ENCODE measurements at places on chromosomes 1 and 21.
A peak's percentile ranks its signal among the peaks of the same experiment; 100 is the strongest.

DNA sequence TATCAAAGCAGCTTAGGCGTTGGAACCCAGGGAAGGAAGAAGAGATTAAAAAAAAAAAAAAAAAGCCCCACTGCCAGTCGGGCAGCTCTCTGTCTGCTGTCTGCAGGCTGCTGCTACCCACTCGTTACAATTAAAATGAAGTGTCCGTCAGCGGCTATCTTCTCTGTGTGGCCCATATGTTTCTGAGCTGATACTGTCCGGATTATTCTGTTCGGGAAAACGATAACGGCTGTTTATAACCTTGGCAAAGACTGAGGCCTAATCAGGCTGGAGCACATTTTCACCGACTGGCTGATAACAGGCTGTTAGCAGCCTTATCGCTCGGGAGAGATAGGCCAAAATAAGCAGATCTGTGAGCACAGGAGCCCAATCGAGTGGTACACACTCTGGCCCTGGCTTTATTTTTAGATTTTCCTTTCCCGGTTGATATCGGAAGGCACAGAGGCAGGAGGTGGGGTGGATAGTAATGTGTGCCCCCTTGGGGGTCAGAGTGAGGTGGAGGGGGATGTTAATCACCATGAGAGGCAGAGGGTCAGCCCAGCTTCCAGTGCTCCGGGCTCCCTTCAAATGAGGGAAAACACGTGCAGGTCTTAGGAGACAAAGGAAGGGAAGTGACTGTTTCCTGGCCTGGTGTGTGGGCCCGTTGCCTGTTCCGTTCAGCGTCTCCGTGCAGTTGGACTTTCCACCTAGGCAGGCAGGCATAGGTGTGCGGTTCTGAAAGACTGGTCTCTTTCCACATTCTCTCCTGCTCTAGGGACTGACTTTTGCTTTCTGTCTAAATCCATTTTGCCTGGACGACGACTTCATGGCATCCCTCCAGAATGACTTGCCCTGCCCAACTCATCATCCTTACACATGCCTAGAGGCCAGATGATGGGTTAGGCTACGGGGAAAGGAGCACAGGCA, 153.4 kb downstream of the PBX1 start:
- no peak for DNase-seq

GRCh38 chr1:151862604-151863003, 9.1 kb upstream of the THEM5 start:
- no peak for DNase-seq

- DNase-seq = peak; percentile 52
These were observed 1.6 kb downstream of the THEM5 start for GRCh38 chr1:151851886-151852285.

- DNase-seq = no peak
These were observed 14.4 kb downstream of the SLC5A9 start for GRCh38 chr1:48236716-48237470.

DNA sequence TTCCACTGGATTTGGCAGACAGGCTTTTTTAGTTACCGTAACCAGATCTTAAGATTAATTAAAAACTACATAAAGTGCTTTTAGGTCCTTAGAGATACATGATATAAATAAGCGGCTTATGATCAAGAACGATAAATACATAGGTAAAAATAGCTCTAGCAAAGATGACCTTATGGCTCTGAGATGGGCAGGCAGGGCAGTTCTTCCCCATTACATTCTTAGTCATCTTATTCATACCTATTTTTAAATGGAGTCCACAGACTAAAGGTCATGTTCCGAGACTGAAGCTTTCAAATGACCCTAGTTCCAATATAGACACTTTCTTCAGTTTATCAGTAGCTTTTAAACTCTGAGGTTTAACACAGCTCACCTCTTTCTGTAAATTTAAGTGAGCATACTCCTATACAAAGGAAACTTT, 4.3 kb downstream of the MCL1 start:
- no peak for DNase-seq

DNA sequence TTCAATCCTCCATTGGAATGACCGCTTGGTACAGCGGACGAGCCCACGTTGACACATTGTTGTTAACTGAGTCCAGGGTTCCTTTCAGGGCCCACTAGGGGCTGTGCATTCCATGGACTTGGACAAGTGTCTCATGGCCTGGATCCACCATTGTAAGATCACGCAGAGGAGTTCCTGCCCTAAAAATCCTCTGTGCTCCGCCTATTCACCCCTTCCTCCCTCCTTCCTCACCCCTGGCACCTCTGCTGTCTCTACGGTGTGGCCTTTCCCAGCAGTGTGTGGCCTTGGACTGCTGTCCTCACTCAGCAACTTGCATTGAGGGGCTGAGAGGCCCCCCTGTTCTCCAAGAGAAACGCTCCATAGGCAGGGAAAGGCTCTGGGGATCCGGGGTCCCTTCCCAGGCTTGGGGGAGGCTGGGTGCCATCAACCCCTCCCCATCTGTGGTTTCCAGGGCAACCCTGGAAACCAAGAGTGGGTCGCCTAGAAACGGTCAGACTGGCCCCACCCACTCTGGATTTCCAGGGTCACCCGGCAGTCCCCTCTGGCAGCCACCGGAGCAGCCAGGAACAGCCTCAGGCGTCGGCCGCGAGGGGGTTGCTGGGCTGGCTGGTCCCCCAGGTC, 50.9 kb downstream of the MEGF6 start:
- DNase-seq = no peak

DNA sequence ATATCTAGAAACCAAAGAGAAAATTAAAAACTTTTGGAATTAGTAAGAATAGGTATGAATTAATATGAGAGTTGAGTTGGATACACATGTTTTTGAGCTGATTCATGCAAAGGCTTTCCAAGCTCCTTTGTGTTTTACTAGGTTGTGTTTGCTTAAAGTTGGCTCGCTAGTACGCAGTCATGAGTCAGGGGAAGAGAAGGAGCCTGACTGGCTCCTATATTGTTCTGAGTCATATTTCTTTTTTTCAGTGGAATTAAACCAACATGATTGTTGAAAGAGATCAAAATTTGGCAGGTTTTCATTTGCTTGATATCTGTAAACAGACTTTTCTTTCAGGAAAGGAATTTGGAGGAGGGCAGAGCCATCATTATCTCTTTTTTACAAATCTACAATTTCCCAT, 66.7 kb downstream of the MAGI3 start:
- DNase-seq = no peak

- no peak for DNase-seq
These were observed 67.8 kb downstream of the PTPRU start for GRCh38 chr1:29304025-29304684.

DNA sequence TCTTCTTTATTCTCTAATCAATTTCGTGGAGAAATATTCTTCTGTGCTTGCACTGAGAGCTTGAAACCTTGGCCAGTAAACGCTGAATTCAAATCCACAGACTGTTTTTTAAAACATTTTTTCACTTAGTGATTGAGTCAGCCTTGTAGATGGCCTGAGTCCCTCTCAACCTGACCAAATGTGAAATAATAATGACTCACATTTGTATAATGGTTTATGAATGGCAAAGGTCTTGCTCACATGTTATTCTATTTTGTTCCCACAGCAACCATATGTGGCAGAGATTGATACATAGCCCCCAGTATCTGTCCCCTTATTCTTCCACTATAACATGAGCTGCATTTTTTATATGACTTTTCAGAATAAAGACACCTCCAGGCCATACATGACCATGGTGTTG, 47.8 kb upstream of the CCDC190 start:
- no peak for DNase-seq

DNA sequence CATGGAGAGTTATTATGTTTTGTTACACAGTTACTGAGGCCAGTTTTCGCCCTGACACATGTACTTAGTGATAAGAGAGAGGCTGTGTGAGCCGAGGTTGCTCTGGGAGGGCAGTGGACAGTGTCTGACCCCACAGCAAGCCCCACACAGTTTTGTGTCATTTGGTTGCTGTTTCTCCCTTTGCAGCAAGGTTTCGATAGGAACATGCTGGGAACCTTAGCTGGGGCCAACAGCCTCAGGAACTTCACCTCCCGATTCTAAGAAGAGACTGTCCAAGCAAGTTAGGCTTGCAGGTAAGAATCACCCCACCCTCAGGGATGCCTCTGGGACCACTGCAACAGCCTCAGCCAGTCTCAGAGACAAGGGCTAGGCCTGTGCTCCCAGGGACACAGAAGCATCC, 45.3 kb downstream of the PKP1 start:
- no peak for DNase-seq

GRCh38 chr1:210654176-210654981, 325.7 kb downstream of the HHAT start:
- no peak for DNase-seq

- no peak for DNase-seq
These were observed 62.9 kb upstream of the LRRC7 start for GRCh38 chr1:69504730-69505252.

- peak; percentile 87 for DNase-seq
These were observed 22.8 kb downstream of the DHRS3 start for GRCh38 chr1:12594966-12595756.

- DNase-seq = no peak
These were observed 55.6 kb downstream of the SSX2IP start for GRCh38 chr1:84634536-84635205.

DNA sequence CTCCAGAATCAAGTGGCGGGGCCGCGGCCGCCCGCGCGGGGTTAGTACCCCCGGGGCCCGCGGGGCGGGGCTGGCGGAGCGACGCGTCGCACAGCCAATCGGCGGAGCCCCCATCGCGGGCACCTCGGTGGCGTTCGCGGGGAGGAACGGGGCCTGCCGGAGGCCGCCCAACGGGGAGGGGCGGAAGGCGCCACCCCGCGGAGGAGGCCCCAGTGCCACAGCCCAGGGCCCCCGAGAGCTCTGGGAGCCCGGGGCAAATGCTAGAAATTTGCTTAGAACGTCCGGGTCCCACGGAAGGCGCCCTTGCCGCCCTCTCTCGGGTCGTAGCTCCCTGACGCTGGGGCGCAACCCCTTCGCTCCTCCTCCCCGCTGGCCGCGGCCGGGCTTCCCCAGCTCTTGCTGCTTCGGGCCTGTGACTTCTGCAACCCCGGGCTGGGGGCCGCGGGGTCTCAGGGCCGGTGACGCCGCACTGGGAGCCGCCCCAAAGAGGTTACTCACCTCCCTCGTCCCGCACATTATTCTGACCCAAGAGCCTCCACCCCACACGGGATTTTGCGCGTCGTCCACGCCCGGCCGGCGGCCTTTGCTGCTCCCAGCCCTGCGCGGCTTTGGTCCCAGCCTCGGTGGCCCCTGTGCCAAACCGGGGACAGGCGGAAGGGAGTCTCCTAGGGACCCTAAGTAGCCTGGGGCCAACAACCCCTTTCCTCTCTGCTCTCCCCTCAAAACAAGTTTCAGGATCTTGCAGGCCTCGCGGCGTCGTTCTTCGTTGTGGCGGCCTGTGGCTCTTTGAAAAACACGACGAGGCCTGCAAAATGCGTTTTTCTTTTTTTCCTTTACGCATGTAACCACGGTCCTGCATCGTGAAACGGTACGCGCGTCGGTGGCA, at the start of gene RUNX3:
TSS of gene RUNX3 (minus strand) at position 17 of the 886 bp plus-strand sequence. CDS start 408 bp downstream, outside the sequence.
- DNase-seq = peak; percentile 74

- no peak for DNase-seq
These were observed 71.6 kb downstream of the SH3BGR start for GRCh38 chr21:39523399-39523798.

DNA sequence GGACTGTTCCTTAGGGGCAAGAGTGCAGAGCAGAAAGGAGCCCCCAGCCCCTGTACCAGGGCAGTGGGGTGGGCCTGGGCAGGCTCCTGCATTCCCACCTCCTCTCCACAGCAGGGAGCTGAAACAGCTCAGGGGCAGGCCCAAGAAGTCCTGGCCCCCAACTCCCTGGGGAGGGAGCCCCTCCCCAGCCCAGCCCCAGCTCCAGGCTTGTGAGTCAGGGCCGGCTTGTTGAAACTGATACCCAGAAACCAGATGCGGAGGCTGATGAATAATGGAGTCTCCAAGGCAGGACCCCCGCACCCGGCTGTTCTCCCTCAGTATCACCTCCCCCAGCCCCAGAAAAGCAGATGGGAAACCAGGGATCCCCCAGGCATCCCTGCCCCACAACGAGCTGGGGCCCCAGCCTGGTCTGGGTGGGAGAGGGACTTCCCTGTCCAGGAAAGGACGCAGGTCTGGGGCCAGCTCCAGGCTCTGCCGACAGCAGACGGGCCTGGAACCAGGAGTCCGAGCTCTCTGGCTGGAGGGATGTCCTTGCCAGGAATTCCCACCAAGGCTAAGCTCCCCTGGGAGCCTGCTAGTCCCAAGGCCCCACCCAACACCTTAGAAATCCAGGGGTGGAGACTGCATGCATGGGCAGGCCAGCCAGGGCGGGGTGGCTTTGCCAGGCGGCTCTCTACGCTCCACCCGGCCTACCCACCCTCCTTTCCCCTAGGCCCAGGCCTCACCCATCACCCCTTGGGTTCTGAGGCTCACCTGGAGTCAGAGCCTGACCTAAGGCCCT, 2.7 kb downstream of the PLEKHG5 start:
- no peak for DNase-seq

DNA sequence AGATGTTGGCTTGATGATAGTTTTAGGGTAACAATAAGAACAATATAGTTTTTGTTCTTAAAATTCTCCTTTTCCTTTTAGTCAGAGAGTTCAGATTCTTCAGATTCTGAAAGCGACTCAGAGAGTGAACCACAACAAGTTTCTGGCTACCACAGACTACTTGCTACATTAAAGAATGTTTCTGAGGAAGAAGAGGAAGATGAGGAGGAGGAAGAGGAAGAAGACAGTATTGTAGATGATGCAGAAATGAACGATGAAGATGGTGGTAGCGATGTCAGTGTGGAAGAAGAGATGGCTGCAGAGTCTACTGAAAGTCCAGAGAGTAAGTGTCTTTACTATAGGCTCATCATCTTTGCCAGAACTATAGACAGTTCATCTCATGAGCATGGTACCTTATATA, 3.0 kb downstream of the UTP25 start:
- no peak for DNase-seq

DNA sequence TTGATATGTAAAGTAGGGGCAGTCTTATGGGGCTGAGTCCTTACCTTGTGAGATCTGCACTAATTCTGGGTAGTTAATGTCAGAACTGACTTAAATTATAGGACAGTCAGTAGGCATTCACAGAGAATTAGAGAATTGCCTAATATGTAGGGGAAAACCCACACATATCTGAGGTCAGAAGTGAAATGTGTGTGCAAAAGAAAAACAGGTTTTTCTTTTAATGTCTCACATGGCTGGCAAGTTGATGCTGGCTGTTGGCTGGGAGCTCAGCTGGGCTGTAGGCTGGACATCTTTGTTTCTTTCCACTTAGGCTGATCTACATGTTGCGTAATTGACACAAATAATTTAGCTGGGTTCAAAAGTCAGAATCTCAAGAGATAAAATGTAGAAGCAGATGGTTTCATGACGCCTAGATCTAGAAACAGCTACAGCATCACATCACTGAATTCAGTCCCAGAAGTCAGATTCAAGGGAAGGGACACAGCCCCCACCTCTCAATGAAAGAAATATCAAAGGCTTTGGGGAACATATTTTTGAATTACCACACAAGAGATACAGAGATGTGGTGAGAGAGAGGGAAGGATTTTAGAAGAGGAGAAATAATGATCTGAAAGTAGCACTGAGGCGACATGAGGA, 98.9 kb downstream of the TNFSF18 start:
- DNase-seq = no peak

Measured in sciatic nerve (tissue), 2 donors.